ENCODE measurements at places on chromosomes 1 and 21.
A peak's percentile ranks its signal among the peaks of the same experiment; 100 is the strongest.

DNA sequence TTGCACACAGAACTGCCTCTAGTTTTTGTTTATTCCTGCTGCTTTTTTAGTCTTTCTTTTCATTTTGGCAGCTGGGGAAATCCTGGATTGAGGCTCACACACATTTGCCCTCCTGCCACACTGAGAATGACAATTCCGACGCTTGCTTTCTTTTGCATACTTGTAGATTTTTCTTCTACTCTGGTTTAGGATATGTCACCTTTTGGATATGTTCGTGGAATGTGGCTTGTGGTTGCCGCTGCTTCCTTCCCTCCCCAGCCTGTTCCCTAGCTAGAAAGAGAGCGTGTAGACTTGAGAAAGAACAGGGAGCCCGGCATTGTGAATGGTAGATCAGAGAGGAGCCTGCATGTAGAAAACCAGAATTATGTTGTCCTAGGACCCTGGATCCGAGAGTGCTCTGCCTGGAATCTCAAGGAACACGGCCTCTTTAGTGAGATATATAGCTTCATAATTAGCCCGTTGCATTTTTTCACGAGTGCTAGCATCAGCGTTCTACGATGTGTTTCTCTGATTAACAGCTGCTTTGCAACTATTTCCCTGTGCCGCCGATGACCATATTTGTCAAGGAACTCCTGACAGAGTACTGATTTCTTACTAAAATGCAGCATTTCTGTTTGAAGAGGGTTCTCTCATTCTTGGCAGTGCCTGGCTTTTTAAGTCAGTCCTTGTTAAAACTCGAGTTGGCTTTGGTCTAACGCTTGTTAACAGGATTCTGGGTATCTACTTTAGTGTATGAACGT is 56.2 kb downstream of the PEX14 start:
- H3K4me3 ChIP-seq, result no peak overlapping the region
- H3K27me3 ChIP-seq, result no peaks in the 10 kb centered on the region
- H3K27ac ChIP-seq, result peak overlapping the region; percentile 60
- peaks cover under 1% of the 10 kb centered on the region for H3K36me3 ChIP-seq

DNA sequence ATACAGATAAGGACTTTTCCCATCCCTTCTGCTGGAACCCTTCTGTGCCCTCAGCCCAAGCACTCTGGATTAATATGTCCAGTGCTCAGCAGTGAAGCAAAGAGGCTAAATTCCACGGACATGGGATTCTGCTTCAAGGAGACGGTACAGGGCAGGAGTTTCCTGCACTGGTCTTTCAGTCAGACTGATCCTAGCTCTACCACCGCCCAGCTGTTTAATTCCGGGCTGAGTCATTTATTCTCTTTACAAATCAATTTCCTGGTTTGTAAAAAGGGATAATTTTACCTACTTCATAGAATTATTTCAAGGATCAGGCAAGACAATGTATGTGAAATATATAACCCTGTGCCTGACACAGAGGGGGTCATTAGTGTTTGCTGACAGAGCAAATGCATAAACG is 41.6 kb upstream of the NRDC start:
- no peaks in the 10 kb centered on the region for H3K27me3 ChIP-seq
- H3K4me1 ChIP-seq, result no peaks in the 10 kb centered on the region
- no peak overlapping the region for H3K27ac ChIP-seq
- H3K36me3 ChIP-seq, result no peaks in the 10 kb centered on the region

DNA sequence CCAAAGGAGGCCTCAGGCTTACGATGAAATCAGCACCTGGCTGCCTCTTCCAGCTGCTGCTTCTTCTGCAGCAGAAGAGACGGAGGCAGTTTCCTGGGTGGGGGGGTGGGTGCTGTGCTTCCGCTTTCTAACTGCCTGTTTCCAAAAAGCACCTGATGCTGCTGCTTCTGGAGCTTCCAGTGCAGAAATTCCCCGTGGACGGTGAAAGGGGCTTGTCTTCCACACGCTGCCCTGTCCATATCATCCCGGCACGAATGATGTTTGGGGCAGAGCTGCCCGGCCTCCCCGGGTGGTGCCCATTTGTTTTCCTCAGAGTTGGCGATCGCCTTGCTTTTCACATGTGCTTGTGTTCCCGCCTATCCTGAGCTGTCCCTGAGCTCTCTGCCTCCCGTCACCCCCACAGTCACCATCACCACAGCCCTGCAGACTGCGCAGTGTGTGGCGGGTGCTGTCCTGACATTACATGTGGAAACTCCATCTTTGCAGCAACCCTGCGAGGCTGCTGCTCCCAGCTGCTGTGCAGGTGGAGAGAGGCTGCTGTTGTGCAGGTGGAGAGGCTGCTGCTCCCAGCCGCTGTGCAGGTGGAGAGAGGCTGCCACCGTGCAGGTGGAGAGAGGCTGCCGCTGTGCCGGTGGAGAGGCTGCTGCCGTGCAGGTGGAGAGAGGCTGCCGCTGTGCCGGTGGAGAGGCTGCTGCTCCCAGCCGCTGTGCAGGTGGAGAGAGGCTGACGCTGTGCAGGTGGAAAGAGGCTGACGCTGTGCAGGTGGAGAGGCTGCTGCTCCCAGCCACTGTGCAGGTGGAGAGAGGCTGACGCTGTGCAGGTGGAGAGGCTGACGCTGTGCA is 1.8 kb downstream of the TTLL10 start:
- H3K27ac ChIP-seq, result no peak overlapping the region
- H3K36me3 ChIP-seq, result peaks cover 24% of the 10 kb centered on the region
- H3K27me3 ChIP-seq, result peaks cover 89% of the 10 kb centered on the region
- no peaks in the 10 kb centered on the region for H3K4me1 ChIP-seq
- no peak overlapping the region for H3K4me3 ChIP-seq
- DNase-seq, result no peak

DNA sequence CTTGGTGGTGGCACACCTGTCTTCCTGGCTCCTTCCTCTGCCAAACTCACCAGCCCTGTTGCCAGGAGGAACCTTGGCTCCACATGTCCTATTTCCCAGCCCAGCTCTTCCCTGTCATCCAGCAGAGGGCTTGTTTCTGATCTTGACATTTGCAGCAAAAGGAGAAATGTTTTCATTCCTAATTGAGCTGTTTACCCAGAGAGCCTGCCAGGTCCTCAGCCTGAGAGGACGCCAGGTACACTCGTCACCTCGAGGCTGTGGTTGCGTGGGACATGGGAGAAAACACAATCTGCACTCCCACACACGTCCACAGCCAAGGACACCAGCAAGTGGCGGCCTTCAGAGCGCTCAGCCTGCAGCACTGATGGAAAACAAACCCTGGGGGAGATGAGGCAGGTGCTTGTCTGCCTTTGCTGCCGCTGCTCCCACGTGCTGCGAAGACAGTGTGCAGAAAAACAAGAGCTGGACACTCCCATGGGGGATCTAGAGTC is 132.8 kb upstream of the CD34 start:
- no peak overlapping the region for H3K27ac ChIP-seq
- no peak overlapping the region for H3K4me3 ChIP-seq
- H3K27me3 ChIP-seq, result no peaks in the 10 kb centered on the region

DNA sequence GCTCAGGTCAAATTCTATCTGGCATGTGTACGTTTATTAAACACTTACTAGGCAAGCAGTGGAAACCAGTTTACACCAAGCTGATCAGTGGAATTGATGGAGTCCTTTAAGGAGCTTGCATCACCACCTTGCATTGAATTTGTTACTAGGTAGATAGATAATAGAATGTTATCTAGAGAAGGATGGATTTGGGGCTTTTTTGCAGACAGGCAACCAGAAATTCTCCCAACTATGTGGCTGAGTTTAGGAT is 44.9 kb downstream of the HHAT start:
- no peaks in the 10 kb centered on the region for H3K27me3 ChIP-seq
- H3K4me3 ChIP-seq, result no peak overlapping the region
- H3K36me3 ChIP-seq, result no peaks in the 10 kb centered on the region
- DNase-seq, result no peak
- peaks cover 14% of the 10 kb centered on the region for H3K4me1 ChIP-seq
- H3K27ac ChIP-seq, result peak overlapping the region; percentile 76

GRCh38 chr1:169928438-169929209 is 34.9 kb upstream of the SCYL3 start:
- no peaks in the 10 kb centered on the region for H3K4me1 ChIP-seq
- H3K4me3 ChIP-seq, result no peak overlapping the region
- no peaks in the 10 kb centered on the region for H3K36me3 ChIP-seq
